ENCODE measurements at places on chromosomes 2 and 18.

DNA sequence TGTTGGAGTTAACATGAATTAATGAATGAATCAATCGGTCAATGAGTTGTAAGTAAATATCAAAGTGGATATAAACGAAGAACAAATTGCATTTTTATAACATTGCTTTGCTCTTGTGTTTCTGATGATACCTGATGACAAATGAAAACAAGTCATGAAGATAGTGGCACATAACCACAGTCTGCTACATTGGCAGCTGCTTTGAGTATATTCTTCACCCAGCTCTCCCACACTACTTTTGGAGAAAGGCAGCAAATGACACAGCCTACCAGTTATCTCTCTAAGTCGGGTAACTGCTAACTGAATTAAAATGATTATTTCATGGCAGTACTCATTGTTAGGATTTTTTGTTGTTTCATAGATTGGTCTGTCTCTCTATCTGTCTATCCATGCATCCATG, 76.8 kb downstream of the COL5A2 start:
- no peak for DNase-seq

DNA sequence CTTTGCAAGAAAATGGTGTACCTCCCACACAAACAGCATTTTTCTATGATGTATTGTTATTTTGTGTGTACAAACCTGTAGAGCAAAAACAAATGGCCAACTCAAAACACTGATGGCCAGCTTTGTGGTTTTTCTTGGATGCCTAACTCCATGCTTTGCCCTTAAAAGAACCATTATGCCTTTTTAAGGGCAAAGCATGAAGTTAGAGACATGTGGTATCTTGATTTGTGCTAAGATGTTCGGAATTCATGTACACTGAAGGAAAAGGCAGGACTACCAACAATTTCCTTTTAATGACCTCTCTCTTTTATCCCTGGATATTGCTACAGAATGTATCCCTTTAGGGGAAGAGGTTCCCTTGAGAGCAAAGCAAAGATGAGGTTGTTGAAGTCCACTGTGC, 273.6 kb downstream of the SCG2 start:
- no peak for DNase-seq

- DNase-seq = no peak
Observed at GRCh38 chr2:219514196-219514761, at the start of gene ASIC4. Gene ASIC4, plus strand, starts transcription at chr2:219514482. Its CDS starts 243 bp downstream, at chr2:219514725.

- DNase-seq = no peak
Observed at GRCh38 chr18:22674272-22674671, 256.6 kb upstream of the CTAGE1 start.

DNA sequence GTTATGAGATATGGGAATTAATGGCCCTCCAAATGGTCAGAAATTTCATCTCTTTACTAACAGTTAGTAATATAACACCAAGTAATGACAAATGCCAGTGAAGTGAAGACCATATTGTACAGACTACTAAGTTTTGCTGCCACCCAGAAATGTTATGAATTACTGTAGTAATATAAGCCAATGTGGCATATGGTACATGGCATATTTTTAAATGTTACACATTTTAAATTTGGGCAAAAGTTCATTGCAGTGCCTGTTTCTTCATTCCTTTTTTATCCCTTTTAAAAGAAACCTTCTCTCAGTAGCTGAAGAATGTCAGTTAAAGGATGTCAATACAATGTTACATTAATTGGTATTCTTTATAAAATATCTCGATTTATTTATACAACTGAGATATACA, 626.5 kb upstream of the SLC8A1 start:
- DNase-seq = no peak

- no peak for DNase-seq
Observed at GRCh38 chr18:9108911-9109310, 6.4 kb downstream of the NDUFV2 start.

DNA sequence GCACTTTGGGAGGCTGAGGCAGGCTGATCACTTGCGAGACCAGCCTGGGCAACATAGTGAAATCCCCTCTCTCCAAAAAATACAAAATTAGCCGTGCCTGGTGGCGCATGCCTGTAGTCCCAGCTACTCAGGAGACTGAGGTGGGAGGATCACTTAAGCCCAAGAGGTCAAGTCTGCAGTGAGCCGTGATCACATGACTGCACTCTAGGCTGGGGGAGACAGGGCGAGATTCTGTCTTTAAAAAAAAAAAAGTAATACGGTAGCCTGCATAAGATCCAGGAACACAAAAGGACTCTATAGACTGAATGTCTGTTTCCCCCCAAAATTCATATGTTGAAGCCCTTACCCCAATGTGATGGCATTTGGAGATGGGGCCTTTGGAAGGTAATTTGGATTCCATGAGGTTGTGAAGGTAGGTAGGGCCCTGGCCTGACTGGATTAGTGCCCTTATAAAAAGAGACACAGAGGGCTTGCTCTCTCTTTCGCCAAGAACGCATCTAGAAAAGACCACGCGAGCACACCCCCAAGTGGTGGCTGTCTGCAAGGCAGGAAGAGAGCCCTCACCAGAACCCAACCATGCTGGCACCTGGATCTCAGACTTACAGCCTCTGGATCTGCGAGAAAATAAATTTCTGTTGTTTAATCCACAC, 17.0 kb downstream of the MBOAT2 start:
- DNase-seq = no peak

- DNase-seq = no peak
Observed at GRCh38 chr2:202577250-202578183, 57.3 kb upstream of the FAM117B start.

- no peak for DNase-seq
Observed at GRCh38 chr2:44663471-44664073, 277.9 kb upstream of the SIX3 start.

- DNase-seq = no peak
Observed at GRCh38 chr2:14324308-14324707, 308.2 kb upstream of the LRATD1 start.
